ENCODE measurements at places on chromosomes 3 and 15.

DNA sequence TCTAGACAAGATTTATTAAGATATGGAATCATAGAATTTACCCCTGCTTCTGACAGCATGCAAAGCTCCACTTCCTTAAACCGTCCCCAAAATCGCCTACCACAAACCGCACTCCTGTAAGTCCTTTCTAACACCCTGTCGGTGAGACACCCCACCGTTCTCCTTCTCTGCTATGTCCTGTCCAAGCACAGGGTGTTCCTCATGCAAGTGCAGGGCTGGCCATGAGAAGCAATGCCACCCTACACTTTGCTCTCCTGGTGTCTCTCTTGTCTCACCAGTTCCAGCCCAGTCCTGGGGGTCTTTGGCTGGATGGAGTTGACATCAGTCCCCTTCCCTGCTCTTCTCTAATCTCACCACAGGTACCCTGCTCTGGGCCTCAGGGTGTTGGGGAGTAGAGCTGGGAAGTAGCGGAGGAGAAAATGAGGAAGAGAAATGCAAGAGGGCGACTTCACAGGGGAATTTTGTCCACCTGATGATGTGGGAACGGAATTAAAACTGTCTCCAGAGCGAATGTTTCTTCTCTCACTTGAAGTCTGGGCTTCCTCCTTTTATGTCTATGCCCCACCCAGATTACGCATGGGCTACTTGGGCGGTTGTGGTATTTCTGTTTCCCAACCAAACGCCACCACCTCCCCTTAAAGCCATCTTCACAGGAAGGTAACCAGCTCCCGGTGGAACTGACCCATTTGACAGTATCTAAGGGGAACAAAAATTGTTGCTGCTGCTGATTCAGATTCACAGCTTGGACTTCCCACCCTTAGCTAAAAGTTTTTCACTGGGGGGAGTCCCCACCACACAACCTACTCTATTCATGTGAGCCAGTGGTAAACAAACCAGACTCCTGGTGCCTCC, 49.9 kb downstream of the CASR start:
- DNase-seq: no peak

- no peak for DNase-seq
These were observed 3.8 kb upstream of the USP3 start for GRCh38 chr15:63500265-63501250.

- no peak for DNase-seq
These were observed 5.2 kb downstream of the WDR5B start for GRCh38 chr3:122410639-122411038.

GRCh38 chr15:66706225-66706732, 4.2 kb downstream of the SMAD6 start:
- DNase-seq: no peak

- DNase-seq: no peak
These were observed 79.2 kb downstream of the SRGAP3 start for GRCh38 chr3:9169956-9170850.

- DNase-seq: no peak
These were observed 58.0 kb upstream of the ICE2 start for GRCh38 chr15:60536951-60537350.

GRCh38 chr3:121698476-121698875, 37.8 kb upstream of the HCLS1 start:
- DNase-seq: no peak

GRCh38 chr3:51581524-51581923, 43.0 kb downstream of the RAD54L2 start:
- no peak for DNase-seq

GRCh38 chr15:53658255-53658654, 101.2 kb downstream of the WDR72 start:
- no peak for DNase-seq

DNA sequence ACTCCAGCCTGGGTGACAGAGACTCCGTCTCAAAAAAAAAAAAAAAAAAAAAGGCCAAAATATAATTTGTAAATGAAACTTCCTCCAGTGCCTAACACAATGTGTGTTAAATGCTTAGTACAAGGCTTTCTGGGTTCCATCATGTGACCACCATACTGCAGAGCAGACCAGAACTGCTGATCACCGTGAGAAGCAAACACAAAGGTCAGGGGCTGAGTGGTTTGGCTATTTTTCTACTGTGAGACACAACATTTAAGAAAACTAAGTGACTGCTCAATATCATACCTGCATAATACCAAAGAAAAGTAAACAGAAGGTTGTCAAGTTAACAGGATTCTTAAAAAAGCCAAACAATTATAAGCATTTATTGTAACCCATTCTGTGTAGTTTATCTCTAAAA, 13.2 kb downstream of the ABCC5 start:
- DNase-seq: no peak

DNA sequence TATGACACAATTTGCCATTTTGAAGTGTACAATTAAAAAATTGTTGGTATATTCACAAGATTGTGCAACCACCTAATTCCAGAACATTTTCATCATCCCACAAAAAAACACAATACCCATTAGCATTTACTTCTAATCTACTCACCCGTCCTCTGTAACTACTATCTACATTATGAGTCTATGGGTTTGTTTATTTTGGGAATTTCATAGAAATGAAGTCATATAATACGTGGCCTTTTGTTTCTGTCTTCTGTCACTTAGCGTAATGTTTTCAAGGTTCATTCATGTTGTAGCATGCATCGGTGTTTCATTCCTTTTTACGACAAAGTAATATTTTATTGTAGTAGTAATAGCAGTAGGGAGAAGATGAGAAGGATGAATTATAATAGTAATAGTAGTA, 55.2 kb upstream of the CNTN6 start:
- no peak for DNase-seq

DNA sequence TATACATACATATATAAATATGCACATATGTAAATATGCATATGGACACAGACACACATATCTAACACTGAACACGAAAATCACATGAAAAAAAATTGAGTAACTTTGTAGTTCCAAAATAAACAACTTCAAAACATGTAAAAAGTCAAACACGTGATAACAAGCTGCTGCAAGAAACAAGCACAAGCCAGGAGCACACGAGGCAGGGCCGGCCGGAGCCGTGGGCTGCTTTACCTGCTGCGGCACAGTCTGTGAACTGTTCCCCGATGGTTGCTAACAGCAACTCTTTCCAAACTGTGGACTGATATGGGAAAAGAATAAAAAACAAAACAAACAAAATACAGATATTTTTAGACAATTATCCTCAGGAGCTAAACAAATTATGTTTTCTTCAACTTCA, 31.6 kb downstream of the EIF4E3 start:
- DNase-seq: no peak

- no peak for DNase-seq
These were observed 465.6 kb upstream of the TPRG1 start for GRCh38 chr3:188706176-188706575.

DNA sequence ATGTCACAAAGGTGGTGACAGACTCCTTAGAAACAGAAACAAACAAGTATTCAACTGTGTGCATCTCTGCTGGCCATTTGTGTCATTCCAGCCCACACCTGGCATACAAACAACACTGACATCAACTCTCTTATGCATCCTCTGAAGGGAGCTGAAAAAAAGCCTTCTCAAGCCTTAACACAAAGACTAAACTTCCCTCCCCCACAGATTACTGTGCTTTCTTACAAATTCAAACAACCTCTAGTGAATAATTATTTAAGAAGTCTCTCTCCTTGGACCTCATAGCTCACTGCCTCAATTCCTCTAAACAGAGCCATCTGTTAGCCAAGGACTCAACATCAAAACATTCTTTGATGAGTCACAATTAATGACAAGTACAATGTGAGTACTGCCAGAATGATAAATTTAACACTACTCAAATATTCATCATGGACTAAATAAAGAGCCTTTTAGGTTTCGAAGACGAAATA, 132.1 kb downstream of the WDR76 start:
- DNase-seq: no peak

- no peak for DNase-seq
These were observed 14.6 kb downstream of the ISG20 start for GRCh38 chr15:88653200-88654064.

DNA sequence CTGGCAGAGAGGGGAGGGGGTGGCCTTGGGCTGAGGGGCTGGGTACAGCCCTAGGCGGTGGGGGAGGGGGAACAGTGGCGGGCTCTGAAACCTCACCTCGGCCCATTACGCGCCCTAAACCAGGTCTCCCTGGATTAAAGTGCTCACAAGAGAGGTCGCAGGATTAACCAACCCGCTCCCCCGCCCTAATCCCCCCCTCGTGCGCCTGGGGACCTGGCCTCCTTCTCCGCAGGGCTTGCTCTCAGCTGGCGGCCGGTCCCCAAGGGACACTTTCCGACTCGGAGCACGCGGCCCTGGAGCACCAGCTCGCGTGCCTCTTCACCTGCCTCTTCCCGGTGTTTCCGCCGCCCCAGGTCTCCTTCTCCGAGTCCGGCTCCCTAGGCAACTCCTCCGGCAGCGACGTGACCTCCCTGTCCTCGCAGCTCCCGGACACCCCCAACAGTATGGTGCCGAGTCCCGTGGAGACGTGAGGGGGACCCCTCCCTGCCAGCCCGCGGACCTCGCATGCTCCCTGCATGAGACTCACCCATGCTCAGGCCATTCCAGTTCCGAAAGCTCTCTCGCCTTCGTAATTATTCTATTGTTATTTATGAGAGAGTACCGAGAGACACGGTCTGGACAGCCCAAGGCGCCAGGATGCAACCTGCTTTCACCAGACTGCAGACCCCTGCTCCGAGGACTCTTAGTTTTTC, 4.9 kb downstream of the ISL2 start:
- no peak for DNase-seq

GRCh38 chr3:18114894-18115293, 310.2 kb downstream of the SATB1 start:
- DNase-seq: no peak

GRCh38 chr3:177060492-177060891, 136.8 kb downstream of the TBL1XR1 start:
- no peak for DNase-seq

DNA sequence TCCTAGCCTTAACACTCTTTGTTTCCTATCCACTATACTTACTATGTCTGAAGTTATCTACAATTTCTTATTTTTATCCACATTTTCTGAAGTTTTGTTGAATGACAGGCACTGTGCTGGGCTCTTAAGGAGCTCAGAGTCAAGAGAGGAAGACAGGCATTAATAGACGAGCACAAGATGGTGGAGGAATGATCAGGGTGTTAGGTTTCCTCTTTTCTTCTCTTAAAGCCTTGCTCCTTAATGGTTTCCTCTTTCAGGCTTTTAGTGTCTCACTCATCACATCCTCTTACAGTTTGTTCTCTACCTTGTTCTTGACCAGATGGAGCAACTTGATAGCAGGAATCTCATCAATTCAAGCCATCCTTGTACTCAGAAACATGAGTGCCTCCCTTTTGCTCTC, 52.9 kb upstream of the BCL6 start:
- no peak for DNase-seq

DNA sequence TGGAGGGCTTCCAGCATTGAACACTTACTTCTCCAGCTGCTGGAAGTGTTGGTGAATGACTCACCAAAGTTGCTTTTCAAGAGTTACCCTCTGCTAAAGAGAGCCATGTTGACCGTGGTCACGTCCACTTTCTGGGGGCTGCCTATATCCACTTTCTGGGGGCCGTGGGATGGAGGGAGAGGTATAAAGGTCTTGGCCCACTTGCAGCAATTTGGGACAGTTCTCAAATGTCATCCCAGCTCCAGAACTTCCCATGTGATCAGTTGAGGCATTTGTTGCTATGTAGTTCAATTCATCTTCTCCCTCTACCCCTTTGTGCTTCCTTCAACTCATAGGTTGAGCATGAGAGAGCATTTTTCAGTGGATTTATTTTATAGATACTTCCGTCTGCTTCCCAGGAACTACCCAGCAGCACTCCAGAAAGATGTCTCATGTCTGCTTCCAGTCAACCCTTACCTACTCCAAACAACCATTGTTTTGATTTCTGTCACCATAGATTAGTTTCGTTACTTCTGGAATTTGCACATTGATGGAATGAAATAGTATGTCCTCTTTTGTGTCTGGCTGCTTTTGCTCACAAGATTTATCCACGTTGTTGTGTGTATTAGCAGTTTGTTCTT, 130.6 kb downstream of the TCF12 start:
- DNase-seq: no peak

- no peak for DNase-seq
These were observed 190.6 kb downstream of the PLCL2 start for GRCh38 chr3:17075358-17075757.

DNA sequence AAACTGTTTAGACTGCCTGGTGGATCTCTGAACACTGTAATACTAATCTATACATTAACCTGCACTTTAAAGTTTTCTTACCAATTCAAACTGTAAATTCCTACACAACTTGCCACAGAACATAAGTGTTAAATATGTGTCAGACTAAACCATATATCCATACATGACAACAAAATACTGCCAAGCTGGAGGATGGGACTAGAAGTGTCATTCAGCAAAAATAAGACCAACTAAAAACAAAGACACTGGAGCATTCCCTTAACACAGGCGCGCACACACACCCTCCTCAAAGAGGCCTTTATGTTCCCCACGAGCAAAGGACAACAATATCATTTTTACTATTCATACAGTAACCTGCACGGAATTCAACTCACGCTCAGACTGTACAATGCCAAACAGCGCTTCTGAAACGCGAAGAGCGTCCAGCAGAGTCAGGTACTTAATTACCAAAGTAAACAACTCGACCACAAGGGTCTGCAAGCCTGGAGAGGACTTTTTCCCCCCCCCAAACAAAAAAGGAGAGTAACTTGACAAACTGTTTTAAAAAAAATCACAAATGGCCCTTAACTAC, 1.1 kb downstream of the DCUN1D1 start:
- DNase-seq: no peak

DNA sequence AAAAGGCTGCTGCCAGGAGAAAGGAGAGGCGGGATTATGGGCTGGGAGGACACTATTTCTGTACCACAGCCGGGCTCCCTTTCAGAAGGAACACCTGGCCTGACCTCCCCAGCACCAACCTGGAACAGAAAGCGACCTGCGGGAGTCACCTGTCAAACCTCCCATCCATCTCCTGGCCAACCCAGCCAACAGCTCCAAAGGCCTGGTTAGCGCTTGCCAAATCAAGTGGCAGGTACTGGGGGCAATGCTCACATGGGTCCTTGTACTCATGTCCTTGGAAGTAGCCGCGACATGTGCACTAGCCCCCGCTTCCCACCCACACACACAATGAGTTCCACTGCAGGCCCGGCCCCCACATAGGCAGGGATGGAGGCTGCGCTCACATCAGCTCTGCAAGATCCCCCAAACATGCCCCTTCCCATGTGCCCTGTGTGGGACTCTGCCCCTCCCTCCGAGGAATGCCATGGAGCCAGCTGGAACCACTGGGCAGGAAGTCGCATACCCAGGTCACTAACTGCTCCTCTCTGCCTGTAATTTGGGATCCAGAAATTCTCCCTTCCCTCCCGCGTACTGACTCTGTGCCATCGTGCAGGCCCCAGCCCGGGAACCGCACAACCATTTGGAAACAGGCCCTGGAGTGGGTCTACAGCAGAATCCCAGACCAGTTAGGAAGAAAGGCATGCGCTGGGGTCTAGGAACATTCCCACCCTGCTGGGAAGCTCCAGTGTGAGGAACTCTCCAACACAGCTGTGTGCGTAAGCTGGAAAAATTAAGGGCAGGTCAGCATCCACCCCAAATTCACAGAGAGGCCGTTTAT, 98.9 kb downstream of the LRIG1 start:
- no peak for DNase-seq

DNA sequence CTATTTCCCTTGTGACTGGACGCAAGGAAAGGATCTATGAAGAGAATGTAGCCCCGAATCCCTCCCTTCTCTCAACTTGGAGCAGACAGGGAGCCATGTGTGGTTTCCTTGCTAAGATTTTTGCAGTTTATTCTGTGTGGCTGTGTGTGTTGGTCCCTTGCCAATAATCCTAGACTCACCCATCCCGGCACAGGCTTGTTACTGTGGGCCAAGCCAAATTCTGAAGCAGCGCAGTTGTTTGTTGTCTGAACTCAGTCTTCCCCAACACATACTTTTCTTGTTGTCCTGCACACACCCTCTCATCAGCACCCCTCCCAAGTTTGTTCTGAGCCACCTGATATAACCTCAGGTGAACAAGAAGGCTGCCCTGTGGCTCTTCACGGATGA, 193.3 kb upstream of the CTDSPL start:
- DNase-seq: no peak
